ENCODE measurements at places on chromosomes 3 and 15.
A peak's percentile ranks its signal among the peaks of the same experiment; 100 is the strongest.

- no peak for DNase-seq
- H3K27me3 ChIP-seq, result no peaks in the 10 kb centered on the region
- H3K27ac ChIP-seq, result no peak overlapping the region
- peaks cover 20% of the 10 kb centered on the region for H3K36me3 ChIP-seq
- peaks cover 80% of the 10 kb centered on the region for H3K4me1 ChIP-seq
- no peak overlapping the region for H3K4me3 ChIP-seq
Measured at GRCh38 chr15:40097096-40097967, 11.3 kb downstream of the BMF start.

DNA sequence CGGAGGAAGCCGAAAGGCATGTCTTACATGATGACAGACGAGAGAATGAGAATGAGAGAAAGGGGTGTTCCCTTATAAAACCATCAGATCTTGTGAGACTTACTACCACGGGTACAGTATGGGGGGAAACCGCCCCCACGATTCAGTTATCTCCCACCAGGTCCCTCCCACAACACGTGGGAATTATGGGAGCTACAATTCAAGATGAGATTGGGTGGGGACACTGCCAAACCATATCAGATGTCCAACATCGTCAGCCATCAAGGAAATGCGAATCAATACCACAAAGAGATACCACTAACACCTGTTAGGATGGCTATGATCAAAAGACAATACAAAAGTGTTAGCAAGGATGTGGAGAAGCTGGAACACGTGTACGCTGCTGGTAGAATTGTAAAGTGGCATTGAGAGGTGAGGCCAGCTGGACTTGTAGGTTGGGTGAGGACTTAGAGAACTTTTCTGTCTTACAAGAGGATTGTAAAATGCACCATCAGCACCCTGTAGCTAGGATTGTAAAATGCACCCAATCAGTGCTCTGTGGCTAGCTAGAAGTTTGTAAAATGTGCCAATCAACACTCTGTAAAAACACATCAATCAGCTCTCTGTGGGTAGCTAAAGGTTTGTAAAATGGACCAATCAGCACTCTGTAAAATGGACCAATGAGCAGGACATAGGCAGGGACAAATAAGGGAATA lies 37.5 kb downstream of the VGLL4 start:
- DNase-seq, result no peak
- H3K27ac ChIP-seq, result peak overlapping the region; percentile 30
- 0 out of 2 replicates have a peak, but pooled peaks cover 2% of the 10 kb centered on the region for H3K36me3 ChIP-seq
- no peaks in the 10 kb centered on the region for H3K27me3 ChIP-seq
- H3K4me3 ChIP-seq, result no peak overlapping the region

DNA sequence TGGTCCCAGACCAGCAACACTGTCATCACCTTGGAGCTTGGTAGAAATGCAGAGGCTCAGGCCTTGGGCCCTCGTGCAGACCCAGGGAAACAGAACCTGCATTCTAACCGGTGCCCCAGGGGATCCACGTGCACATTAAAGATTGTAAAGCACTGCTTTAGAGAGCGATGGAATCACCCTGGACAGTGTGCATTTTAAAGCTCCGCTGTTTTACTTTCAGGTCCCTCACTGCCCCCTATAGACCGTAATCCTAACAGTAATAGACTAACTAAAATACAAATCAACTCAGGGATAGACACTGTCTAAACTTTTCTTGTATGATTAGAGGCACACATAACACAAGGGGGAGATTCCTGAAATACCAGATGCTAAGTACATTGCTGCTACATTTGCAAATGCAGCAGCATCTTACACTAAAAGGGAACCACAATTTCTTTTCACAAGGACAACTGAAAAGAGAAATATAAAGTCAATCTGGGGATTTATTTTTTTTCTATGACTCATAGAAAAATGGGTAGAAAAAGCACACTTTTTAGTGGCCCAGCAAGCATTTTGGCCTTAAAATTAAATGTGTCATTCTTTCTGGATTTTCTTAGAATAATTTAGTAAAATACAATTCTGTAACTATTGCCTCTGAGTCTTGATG lies 10.5 kb upstream of the SH3GL3 start:
- no peaks in the 10 kb centered on the region for H3K27me3 ChIP-seq
- H3K4me3 ChIP-seq, result no peak overlapping the region
- H3K36me3 ChIP-seq, result no peaks in the 10 kb centered on the region
- no peak for DNase-seq
- H3K27ac ChIP-seq, result no peak overlapping the region

DNA sequence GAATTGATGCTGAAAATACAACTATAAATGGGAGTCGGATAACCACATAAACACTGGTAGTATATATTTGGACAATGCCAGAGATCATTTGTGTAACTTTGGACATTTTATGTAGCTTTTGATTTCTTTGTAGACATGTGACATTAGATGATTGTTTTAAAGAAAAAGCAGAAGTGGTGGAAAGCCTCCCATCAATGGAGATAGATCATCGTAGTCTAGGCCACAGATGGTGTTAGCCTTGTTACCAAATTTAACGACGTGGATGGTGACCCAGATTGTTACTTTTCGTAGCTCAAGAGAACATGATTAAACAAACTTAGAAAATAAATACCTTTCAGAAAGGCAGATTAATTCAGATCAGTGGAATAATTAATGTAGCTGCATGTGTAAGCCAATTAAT lies 8.8 kb downstream of the CACNA1D start:
- peaks cover 19% of the 10 kb centered on the region for H3K4me1 ChIP-seq
- H3K27ac ChIP-seq, result no peak overlapping the region
- H3K36me3 ChIP-seq, result no peaks in the 10 kb centered on the region
- no peak overlapping the region for H3K4me3 ChIP-seq
- no peak for DNase-seq

DNA sequence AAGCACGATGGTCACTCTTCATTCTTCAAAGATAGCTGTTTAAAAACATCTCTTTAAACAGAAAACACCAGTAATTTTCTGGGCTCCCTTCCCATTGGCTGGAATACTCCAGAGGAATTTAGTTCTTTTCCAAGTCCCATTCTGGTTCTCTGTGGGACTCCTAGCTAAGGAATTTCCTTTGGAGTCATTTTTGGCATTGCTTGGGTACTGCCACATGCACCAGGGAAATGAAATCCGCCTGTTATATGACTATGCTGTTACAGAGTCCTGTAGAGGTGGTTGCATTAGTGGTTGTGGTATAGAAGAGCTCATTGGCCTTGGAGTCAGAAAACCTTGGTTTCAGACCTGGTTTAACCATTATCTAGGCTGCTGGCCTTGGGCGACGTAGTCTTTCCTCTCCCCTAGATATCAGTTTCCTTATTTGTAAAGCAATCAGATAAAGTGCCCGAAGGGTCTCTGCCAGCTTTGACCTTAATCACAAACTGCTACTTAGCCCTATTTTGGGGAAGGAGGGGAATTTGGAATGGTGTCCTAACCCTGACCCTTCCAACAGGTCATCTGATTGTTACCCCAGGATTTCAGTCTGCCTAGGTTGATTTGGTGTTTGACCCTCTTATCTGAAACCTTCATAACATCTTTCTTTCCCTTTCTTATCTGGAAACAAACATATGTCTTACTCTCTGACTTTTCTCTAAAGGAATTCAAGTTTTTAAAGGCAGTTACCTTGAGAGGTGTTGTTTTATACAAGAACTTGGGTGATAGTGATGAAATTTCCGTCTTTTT lies 13.4 kb downstream of the RTP1 start:
- peaks cover 16% of the 10 kb centered on the region for H3K27me3 ChIP-seq
- H3K36me3 ChIP-seq, result peaks cover 30% of the 10 kb centered on the region
- peaks cover 25% of the 10 kb centered on the region for H3K4me1 ChIP-seq
- DNase-seq, result no peak

- peaks cover 19% of the 10 kb centered on the region for H3K4me1 ChIP-seq
- H3K27ac ChIP-seq, result no peak overlapping the region
- H3K4me3 ChIP-seq, result no peak overlapping the region
- H3K36me3 ChIP-seq, result peaks cover 7% of the 10 kb centered on the region
- no peak for DNase-seq
Measured at GRCh38 chr3:94137377-94137776, 74.5 kb downstream of the NSUN3 start.

DNA sequence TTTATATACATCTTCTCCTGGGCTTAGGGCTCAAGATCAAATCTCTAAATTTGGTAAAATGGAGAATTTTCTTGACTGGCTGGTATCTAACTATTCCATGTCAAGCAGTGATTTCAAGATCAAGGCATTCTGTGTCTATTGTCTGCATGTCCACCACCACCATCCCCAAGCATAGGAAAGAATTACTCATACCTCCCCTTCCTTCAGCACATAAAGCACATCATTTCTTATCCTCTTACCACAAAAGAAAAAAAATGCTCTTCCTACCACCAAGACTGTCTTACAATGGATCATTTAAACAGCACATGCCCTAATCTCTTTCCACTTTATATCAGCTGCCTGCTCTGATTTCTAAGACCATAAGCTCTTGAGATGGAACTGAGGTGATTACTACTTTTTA lies 470.5 kb upstream of the THBS1 start:
- no peak for DNase-seq
- peaks cover 11% of the 10 kb centered on the region for H3K36me3 ChIP-seq
- no peak overlapping the region for H3K4me3 ChIP-seq

GRCh38 chr3:177234121-177234520 lies 36.8 kb upstream of the TBL1XR1 start:
- no peaks in the 10 kb centered on the region for H3K4me1 ChIP-seq
- H3K4me3 ChIP-seq, result no peak overlapping the region
- H3K27me3 ChIP-seq, result peaks cover 3% of the 10 kb centered on the region

GRCh38 chr3:38655708-38656300 lies 6.3 kb upstream of the SCN5A start:
- no peak overlapping the region for H3K4me3 ChIP-seq
- H3K36me3 ChIP-seq, result no peaks in the 10 kb centered on the region
- DNase-seq, result no peak
- peaks cover 18% of the 10 kb centered on the region for H3K27me3 ChIP-seq
- H3K27ac ChIP-seq, result no peak overlapping the region
- peaks cover 21% of the 10 kb centered on the region for H3K4me1 ChIP-seq

DNA sequence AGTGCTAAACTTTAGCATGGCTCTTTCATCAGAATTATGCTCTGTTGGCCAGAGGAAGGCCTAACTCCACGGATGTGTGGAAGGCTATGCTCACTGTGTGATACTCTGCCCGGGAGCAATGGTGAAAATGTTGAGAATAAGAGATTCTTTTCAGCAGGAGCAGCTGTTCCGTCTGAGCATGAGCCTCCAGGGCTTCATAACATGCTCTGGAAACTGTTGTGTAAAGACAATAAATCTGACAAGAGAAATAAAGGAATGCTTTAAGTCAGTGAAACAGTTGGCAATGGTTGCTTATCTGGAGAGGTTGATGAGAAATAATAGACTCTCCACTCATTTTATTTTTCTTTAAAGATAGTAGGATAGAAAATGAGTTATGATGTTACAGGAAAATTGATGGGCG lies 269.8 kb downstream of the DIPK2A start:
- H3K36me3 ChIP-seq, result no peaks in the 10 kb centered on the region
- no peaks in the 10 kb centered on the region for H3K4me1 ChIP-seq
- no peak overlapping the region for H3K27ac ChIP-seq
- H3K27me3 ChIP-seq, result no peaks in the 10 kb centered on the region

DNA sequence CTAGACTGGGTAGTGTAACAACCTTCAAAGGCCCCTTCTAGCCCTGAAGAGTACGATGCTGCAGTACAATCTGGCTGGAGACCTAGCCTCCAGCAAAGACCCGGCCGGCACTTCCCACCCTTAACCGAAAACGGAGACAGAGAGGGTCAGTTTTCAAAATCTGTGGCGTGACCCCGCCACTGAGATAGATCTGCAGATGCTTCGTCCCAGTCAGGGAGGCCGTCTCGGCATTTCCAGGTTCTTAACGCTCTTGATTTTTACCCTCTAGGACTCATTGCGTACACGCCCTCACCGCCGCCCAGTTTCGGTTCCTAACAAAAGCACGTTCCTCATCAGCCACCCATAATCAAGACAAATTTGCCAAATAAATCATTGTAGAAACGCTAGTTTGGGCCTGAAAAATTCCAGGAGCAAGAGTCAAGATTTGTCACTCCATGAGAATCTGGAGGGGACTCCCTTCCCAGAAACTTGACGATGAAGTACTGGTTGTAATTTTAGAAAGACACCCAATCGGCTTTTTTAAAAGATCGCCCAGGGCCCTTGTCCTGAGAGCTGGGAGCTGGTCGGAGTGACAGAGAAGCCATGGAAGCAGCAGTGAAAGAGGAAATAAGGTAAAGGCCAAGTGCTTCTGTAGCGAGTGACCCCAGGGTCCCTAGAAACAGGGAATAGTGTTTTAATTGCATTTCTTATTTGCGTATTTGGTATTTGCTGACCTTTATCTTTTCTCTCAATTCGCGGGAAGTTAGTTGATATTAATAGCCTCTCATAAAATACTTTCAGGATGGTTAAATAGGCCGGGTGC lies 868 bp upstream of the TMEM87A start:
- peaks cover 7% of the 10 kb centered on the region for H3K36me3 ChIP-seq
- peaks cover 32% of the 10 kb centered on the region for H3K4me1 ChIP-seq
- no peaks in the 10 kb centered on the region for H3K27me3 ChIP-seq

DNA sequence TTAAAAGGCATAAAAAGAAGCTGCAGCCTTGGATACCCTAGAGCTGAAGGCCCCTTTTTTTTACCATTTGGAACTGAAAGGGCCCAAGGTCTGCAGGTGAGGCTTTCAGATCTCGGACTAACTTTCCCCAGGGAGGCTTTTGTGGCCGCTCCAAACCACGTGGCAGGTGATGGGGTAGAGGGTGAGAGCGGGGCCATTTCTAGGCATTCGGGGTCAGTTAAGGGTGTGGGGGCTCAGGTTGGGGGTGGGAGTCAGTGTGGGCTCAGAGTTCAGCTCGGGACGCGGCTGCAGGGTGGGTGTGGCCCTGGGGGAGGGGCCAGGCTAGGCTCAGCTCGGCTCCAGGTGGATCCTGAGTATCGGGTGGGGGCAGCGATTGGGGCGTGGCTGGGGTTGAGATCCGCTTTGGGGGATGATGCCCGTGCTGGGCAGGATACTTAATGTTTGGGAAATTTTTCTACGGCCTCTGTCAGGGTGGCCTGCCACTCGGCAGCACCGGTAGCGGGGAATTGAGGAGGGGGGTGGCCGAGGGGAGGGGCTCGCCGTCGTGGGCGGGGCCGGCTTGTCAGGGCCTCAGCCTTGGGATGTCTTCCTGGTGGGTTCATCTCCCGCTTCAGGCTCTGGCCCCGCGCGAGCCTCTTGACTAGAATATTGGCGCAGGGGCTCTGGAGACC lies 2.5 kb downstream of the KLF13 start:
- H3K27ac ChIP-seq, result peak overlapping the region; percentile 95
- peaks cover 12% of the 10 kb centered on the region for H3K27me3 ChIP-seq
- H3K36me3 ChIP-seq, result no peaks in the 10 kb centered on the region

- peak; percentile 90 for DNase-seq
- peaks cover 16% of the 10 kb centered on the region for H3K4me1 ChIP-seq
- H3K27me3 ChIP-seq, result peaks cover 39% of the 10 kb centered on the region
- H3K27ac ChIP-seq, result no peak overlapping the region
- no peaks in the 10 kb centered on the region for H3K36me3 ChIP-seq
Measured at GRCh38 chr3:96813134-96813819, 1.1 kb upstream of the EPHA6 start.

DNA sequence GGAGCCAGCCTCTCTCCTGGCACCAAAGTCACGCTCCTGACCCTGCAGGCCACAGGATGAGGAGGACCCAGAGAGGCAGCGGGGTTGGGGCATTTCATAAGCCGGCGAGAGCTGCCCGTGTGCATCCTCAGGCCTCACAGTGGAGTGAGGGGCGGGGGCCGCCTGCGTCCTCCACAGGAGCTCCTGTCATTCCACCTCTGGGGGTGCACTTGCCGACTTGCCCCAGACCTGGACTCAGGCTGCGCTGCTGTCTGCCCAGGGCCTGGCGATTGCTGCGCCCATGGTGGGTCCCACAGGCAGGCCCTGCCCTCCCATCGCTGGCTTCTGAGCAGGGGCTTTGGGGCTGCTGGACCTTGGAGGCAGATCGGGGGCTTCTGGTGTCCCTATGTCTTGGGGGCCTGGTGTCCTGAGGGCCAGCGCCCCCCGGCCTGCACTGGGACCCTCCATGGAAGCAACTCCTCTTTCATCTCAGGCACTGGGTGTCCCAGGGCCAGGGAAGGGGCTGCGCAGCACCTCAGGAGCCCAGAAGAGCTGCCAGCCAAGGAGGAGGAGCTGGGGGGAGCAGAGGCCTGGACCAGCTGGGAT lies 184.0 kb downstream of the GOLGA6L6 start:
- H3K27me3 ChIP-seq, result peaks cover 17% of the 10 kb centered on the region
- H3K27ac ChIP-seq, result no peak overlapping the region
- DNase-seq, result peak; percentile 11
